ENCODE measurements at places on chromosomes 11 and 22.

DNA sequence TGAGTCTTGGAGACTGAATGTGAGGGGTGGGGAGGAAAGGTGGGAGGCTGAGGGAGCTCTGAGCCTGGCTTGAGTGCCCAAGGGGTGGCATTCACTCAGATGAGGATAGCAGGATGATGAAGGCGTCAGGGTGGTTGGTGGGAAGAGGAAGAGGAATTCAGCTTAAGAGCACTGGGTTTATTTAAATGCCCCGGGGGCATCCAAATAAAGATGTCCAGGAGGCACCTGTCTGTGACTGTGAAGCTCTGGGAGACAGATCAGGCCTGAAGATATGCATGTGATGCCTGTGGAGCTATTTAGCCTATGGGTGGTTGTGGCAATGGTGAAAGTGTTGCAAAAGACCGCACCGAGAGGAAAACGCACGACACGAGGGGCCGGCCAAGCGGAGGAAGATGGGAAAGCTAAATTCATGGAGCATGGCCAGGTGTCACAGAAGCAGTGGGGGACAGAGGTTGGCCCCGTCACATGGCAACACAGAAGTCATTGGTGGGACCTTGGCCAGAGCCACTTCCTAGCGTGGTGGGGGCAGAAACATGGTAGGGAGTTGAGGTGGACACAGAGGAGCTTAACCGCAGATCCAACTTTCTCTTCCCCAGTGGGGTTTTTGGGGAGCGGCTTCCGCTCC lies 15.5 kb downstream of the SLC37A2 start:
- H3K27me3 ChIP-seq = no peaks in the 10 kb centered on the region
- no peak overlapping the region for H3K4me3 ChIP-seq
- peaks cover 41% of the 10 kb centered on the region for H3K4me1 ChIP-seq

GRCh38 chr11:106311531-106312230 lies 234.2 kb downstream of the AASDHPPT start:
- H3K27me3 ChIP-seq = no peaks in the 10 kb centered on the region
- DNase-seq = no peak
- H3K4me3 ChIP-seq = no peak overlapping the region
- H3K27ac ChIP-seq = no peak overlapping the region
- H3K36me3 ChIP-seq = no peaks in the 10 kb centered on the region

- peak; percentile 76 for DNase-seq
- peaks cover 62% of the 10 kb centered on the region for H3K4me1 ChIP-seq
- H3K36me3 ChIP-seq = no peaks in the 10 kb centered on the region
- no peak overlapping the region for H3K27ac ChIP-seq
Measured at GRCh38 chr11:65468874-65469333, 29.9 kb upstream of the MALAT1 start.

DNA sequence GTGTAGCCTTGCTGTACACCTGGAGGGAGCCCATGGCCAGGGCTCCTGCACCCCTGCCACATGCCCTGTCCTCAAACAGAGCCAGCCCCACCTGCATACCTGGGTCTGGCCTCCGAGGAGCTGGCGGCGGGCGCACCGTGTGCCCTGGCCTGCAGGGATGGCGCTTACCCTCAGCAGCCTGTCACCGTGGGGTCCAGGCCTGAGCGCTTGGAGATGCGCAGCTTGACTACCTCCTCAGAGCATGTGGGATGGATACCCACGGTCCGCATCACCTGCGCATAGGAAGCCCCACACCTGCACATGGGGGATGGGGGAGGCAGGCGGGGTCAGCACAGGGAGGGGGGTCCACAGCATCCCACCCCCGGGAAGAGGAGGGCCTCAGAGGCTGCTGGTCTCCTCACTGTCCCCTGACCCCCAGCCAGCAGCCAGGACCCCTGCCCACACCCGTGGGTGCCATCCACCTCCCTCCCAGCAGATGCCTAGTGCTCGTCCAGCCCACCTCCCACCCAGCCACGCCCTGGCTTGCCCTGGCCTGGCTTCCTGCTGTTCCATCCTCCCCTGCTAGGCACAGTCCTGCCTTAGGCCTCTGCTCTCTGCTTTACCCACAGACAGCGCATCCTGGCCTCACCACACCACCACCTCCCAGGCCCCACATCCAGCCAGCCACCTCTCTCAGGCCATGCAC lies 22.4 kb upstream of the GNB1L start:
- no peak for DNase-seq
- H3K27me3 ChIP-seq = no peaks in the 10 kb centered on the region
- H3K4me1 ChIP-seq = peaks cover 26% of the 10 kb centered on the region
- H3K4me3 ChIP-seq = no peak overlapping the region
- no peak overlapping the region for H3K27ac ChIP-seq

DNA sequence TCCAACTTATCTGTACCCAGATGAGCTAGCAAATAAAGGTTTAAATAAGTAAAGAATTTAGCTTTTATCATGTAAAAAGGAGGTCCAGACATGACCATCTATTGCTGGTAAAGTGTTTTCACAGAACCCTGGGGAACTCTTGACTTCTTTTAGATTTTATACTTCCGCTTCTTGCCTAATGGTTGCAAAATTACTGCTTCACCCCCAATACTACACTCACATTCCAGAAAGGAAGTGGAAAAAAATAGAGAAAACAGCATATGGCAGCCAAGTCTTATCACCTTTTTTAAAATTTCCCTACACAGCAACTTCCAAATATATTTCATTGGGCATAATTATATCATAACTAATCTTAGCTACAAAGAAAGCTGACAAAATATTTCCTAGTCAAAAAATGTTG lies 12.1 kb downstream of the BBOX1 start:
- H3K27me3 ChIP-seq = no peaks in the 10 kb centered on the region
- no peak overlapping the region for H3K4me3 ChIP-seq
- DNase-seq = no peak

DNA sequence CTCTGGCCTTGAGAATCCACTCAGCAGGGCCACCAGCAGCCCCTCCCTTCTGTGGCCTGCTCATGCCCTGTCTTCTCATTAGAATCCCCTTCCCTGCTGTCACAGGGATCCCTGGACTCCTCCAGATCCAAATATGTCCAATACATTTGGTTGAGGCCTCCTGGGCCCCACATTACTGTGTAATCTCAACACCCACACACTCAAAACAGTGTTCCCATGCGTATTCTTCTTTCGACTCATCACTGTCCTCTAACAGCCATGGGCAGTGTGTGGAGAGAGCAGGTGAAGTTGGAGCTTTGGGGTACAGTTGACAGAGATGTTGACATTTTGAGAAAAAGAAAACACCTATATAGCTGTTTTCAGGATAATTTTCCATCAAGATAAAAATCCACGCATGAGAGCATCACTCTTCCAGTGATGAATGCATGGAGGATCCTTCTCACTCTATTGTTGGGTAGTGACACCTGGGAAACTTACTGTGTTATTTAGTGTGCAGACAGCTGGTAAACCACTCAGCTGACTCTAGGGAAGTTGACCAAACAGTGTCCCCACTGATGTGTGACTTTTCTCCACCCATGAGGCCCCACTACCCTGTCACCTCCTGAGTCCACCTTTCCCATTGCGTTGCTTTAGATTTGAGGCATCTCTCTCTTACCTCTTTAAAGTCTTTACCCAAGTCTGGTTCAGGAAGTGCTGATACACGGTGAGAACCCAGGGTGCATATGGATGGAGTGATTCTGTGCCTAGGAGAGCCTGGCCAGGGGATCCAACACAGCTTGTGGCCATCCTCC lies 28.7 kb upstream of the VPREB1 start:
- peaks cover 13% of the 10 kb centered on the region for H3K4me1 ChIP-seq
- H3K27me3 ChIP-seq = peaks cover 8% of the 10 kb centered on the region
- H3K36me3 ChIP-seq = no peaks in the 10 kb centered on the region
- no peak overlapping the region for H3K4me3 ChIP-seq

DNA sequence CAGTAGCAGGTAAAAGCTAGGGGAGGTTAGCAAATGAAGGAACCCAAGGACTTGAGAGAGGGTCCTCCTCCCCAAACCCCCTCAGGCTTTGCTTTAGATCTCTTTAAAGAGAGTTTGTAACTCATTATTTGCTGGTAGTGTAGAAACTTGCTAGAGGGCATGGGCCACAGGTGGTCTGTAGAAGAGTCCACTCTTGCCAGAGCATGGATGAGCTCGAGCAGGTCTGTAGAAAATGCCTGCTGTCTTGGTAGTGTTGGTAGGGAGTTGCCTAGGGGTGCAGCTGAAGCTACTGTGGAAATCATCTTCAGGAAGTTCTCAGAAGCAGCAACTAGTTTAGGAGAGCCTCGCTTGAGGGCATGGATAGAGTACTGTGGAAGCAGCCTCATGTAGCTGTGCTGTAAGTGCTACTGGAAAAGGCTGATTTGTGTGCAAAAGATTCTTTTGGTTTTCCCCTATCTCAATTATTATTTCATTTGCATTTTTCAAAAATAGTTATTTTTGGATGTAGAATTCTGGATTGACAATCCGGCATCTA lies 104.3 kb downstream of the TMEM135 start:
- H3K4me3 ChIP-seq = no peak overlapping the region
- H3K27ac ChIP-seq = no peak overlapping the region
- H3K4me1 ChIP-seq = peaks cover 20% of the 10 kb centered on the region
- no peaks in the 10 kb centered on the region for H3K27me3 ChIP-seq
- no peaks in the 10 kb centered on the region for H3K36me3 ChIP-seq
- no peak for DNase-seq

DNA sequence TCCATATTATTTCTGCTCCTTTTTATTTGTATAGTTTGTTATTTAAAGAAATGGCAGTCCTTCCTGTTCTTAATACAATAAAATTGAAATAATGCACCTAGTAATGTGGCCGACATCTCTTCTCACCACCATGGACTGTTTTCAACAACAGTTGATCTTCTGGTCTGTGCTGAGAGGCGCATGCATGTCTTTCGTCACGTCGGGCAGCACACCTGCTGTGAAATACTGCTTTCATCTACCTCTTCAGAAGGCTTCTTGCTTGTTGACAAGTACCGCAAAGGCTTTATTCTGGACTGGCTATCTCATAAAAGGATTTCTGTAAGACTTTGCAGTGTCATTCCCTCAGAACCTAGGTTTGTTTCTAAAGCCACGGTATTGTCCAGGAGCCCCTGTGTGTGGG lies 13.9 kb upstream of the MYO18B start:
- H3K36me3 ChIP-seq = no peaks in the 10 kb centered on the region
- no peak overlapping the region for H3K4me3 ChIP-seq
- H3K27ac ChIP-seq = no peak overlapping the region
- no peak for DNase-seq

DNA sequence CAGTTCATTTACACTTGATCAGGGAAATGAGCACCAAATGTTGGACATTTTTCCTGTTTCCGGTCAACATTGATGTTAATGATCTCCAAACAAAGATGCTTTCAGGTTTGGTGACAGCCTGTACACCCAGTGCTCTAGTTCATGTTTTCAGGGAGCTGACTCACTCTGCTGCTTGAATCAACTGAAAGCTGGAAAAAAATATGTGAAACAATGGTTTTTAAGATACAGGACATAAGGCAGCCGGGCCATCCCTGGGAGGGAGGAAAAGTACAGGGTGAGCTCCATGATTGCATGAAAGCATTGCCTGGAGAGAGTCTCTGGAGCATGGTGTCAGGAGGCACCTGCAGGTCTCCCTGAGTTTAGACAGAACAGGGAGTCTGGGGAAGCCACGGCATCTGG lies 259.6 kb downstream of the TBC1D22A start:
- H3K27me3 ChIP-seq = no peaks in the 10 kb centered on the region
- DNase-seq = peak; percentile 5
- peaks cover 5% of the 10 kb centered on the region for H3K36me3 ChIP-seq
- H3K27ac ChIP-seq = no peak overlapping the region

Data from HepG2 (cell line).